ENCODE measurements at places on chromosomes 16 and 17.

GRCh38 chr17:80105762-80106161, 4.4 kb downstream of the GAA start:
- peak; percentile 37 for DNase-seq

GRCh38 chr16:72588551-72588950, 416.6 kb upstream of the PMFBP1 start:
- DNase-seq, result no peak

- DNase-seq, result no peak
Observed at GRCh38 chr16:1441391-1441829, 2.9 kb downstream of the CCDC154 start.

DNA sequence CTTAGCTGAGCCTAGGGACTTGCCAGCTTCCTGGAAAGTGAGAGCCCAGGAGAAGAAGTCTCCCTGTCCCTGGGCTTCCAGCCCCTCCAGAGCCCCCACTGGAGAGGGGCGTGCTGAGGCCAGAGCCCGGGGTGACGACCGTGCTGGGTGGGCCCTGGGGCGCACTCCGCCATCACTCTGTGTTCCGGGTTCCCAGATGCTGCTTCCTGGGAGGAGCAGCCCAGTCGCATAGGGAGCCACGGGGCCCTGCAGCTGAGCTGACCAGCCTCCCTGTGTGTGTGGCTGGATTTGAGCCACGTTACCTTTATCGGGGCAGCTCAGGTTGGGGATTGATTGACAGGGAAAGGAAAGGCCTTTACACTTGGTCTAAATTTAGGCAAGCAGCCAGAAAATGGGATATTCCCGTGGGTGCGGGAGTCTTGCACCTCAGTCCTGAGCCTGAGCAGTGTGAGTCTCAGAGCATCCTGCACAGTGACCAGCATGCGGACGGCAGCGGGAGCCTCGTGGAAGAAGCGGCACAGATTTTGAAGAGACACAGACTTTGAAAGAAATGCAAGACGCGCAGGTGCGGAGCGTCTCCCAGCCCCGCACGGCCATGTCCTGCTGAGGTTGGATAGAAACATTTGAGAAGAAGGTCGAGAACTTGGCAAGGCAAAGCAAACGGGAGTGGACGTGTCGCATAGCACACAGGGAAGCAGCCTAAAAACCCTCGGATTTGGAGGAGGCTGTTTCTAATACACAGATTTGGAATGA, 51.3 kb upstream of the ZNF750 start:
- no peak for DNase-seq

GRCh38 chr17:1043601-1044251, 46.8 kb downstream of the TIMM22 start:
- no peak for DNase-seq

DNA sequence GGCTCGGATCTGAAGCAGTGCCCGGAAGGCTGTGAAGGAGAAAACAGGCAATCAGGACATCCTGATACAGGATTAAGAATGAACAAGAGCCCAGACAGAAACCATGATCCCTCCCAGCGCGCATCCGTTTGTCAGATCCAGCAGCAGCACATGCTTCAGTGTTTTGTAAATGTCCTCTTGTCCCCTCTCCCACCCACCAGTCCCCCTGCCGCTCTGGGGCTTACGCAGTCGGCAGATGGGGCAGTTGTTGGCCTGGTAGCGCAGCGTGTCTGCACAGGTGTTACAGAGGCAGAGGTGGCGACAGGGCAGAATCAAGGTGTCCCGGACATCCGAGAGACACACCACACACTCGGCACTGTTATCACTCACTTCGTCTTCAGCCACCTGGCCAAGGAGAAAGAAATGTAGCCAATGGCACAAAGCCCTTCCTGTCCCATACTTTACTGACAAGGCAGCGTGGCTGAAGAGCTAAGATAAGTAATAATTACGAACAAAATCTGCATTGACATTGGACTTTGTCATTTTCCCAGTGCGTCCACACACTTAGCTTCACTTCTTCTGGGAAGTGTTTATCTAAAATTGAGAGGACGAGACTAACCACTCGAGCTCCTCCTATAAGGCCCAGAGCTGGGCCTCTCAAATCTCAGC, 20.7 kb upstream of the FOXJ1 start:
- DNase-seq, result no peak

- DNase-seq, result no peak
Observed at GRCh38 chr16:27377666-27378485, 24.1 kb upstream of the IL21R start.

- no peak for DNase-seq
Observed at GRCh38 chr16:49937886-49938285, 82.0 kb upstream of the ZNF423 start.

DNA sequence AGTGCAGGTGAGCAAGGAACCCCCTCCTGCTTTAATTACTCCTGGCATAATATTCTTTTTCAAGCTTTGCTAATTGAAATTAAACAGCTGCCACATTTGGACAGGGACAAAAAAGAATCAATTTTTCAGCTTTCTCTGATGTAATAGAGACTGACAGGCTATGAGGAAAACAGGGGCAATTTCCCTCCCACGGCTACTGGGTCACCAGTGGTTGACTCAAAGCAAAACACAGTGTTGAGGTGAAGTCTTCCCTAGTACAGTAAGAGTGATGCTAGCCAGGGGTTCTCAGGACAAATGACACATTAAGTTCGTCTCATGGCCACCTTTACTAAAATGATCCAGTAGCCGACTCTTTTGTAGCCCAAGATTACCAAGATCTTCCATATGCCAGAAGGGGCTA, 38.6 kb upstream of the PMFBP1 start:
- DNase-seq, result no peak

DNA sequence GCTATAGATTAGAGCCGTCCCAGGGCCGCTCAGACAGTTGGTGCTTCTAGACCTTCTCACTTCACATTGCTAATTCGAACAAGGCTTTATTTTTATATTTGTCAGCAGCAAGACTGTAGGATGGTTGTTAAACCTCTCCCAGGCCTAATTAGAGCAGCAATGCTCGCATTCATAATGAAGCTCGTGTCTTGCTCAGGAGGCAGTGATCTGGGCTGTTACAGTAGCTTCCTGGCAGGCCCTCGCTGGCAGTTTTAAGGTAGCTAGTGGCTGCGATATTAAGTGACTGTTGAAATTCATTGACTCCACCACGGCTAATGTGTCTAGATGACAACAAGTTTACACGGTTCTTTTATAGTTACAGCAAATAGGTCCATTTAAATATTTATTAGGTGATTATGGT, 23.2 kb upstream of the ANKFN1 start:
- no peak for DNase-seq

- DNase-seq, result no peak
Observed at GRCh38 chr16:89175280-89176146, 4.0 kb downstream of the CDH15 start.

DNA sequence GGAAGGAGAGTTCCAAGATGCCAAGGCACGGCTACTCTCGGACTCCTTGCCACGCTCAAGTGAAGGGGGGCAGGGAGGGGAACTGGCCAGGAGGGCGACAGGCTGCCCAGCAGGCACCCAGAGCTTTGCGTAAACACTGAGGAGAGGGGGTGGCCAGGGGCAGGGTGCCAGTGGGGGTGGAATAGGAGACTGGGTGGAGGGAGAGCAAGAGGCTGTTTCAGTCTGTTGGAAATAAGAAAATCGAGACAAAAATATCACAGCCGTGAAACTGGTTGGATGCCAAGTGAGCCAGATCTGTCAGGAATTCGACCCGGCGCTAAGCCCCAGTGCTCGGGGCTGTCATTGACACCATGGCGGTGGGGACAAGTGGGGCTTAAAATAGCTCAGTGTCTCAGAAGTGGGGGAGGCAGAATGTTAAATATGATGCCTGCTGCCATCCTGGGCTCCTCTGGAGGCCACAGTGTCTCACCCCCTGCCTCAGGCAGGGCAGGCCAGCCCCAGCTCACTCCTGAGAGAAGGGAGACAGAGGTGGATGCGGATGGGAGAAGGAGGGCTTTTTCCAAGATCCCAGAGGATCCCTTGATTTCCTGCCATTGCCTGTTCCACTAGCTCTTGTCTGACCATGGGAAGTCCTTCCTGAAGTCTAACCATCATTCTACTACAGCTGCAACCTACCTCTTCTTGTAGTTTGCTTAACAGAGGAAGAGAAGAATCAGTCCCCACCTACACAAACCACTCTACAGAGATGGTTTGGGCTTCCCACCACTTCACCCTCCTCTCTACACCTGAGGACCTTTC, 9.5 kb downstream of the PNMT start:
- DNase-seq, result no peak

DNA sequence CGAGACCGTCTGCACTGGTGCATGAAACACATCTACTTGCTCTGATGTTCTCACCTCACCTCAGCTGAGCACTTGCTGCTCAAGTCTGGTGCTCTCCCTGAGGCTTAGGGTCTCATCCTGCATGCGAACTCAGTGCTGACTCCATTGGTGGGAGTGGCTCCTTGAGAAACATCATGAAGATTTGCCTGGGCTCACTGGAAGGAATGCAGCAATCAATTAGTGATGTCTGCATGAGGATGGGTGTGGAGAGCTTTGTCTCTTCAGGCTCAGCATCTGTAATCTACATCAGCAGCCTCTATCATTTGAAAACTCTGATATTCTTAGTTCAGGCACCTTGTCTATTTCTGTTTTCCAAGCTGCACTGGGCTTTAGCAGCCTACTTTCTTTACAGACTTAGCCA, 204.4 kb downstream of the IRF8 start:
- DNase-seq, result no peak

DNA sequence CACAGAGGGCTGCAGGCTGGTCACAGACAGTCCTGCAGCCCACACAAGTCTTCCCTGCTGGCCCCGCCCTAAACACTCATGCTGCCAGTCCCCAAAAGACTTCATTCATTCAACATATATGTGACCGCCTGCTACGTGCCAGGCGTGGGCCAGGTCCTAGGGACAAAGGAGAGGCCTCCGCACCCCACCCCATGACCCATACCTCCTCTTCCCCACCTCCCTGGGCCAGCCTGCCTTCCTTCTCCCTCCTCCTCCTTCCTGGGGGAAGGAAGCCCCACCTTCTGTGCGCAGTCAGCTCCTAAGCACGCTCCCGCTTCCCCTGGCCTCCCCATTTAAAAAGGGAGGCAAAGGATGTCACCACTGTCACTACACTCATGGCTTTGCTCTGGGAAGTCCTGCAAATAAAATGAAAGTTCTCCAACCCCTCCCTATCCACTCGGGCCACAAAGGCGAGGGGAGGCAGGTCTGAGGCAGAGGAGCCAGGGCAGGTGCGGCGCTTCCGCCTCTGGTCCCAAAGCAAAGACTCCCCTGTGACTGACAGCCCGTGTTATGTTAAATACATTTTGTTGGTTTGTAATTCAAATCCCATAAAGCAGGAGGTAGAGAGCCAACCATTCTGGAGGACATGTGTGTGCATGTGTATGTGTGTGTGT, 9.0 kb downstream of the DNAAF8 start:
- peak; percentile 38 for DNase-seq

GRCh38 chr17:27455236-27455913, 873 bp upstream of the KSR1 start:
- no peak for DNase-seq

DNA sequence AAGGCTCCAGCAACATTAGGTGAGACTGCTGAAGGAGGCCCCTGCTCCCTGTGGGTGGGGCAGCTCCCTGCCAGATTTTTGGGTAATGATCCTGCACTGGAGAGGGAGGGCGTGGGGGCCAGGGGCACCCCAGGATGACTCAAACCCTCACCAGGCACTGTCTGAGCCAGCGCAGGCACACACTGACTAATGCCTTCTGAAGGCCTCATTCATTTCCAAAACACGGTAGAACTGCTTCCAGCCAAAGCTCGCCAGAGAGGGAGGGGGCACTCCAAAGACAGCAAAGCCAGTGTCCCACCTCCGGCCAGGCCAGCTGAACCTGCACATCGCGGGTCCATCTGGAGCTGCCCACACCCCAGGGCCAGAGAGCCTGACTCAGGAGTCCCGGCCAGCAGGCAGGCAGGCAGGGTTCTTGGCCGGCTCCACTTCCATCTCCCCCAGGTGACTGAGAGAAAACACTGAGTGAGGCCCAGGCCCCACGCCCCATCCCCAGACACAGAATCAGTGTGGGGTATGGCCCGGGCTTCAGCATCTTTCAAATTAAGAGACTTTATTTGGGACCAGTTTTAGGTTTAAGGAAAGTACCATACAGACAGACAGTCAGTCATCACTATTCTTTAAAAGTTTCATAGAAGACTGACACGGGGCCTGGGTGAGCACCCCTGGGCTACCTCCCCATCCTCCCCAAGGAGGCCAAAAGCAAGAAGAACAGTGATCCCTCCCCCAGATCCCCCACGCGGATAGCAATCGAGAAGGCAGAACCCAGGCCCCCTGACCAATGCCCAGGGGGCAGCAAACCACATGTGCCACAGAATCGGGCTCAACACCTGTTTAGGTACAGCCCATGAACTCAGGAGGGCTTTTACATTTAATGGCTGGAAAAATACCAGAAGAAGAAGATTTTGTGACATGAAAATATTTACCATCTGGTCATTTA, 2.3 kb downstream of the PIEZO1 start:
- DNase-seq, result no peak

DNA sequence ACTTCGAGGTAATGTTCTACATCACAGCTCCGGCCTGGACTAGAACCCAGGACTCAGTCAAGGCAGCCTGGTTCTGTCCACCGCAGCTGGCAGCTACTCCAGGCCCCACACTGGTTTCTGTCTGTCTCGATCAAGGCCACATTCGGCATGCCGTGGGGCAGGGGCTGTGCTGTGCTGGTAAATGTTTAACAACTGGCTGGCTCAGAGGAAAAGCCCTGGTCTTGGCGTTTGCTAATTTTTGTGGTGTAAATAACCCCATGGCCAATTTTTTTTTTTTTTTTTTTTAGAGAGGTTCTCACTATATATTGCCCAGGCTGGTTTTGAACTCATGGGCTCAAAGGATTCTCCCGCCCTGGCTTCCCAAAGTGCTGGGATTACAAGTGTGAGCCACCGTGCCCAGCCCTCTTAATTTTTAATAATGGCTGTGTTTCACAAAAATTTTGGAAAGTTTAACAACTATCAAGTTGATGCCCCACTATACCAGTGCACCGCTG, 328 bp upstream of the DRC7 start:
- DNase-seq, result no peak

GRCh38 chr16:65480281-65481091, 358.6 kb upstream of the CDH11 start:
- no peak for DNase-seq

- DNase-seq, result no peak
Observed at GRCh38 chr17:20955427-20956323, 87.1 kb downstream of the USP22 start.

DNA sequence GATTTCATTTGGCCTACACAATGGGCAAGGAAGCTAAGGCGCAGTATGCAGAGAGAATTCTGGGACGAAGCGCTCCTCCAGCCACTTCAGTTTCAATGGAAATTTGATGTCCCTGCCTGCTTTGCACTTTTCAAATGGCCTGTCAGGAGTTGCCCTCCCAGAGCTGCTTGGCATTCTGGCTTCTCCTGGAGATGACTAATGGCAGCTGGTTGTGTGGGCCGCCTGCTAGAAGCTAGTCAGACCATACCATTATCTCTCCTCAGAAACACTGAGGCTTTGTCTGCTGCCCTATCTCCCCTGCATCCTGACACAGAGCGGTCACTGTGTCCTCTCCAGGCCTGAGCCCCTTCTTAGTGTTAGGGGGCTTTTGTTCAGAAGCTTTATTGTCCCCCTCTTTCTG, 180.1 kb downstream of the SPECC1 start:
- DNase-seq, result no peak
